Activated CD8-positive, alpha-beta memory T cell treated with anti-CD3 and anti-CD28 coated beads for 4 hours (primary cell): ENCODE measurements at places on chromosomes 3 and 15.

GRCh38 chr3:67377299-67377698 lies 277.1 kb downstream of the SUCLG2 start:
- no peak for DNase-seq

GRCh38 chr15:95929232-95929846 lies 401.2 kb upstream of the NR2F2 start:
- no peak for DNase-seq

DNA sequence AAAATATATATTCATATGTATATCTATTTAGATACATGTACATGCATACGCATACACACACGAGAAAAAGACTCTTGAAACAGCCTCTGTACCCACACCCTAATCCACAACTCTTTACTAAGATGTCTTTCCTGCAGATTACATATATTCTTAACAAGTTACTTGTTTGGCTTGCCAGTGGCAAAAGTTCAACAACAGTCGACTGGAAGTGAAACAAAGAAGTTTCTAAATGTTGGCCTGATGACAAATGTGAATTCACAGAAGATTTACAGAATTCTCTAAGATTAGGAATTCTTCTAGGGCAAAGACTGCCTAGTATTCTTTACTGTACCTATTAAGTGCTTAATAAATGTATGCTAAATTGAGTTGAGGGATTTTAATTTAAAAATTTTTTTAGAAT lies 116.8 kb downstream of the CDIN1 start:
- DNase-seq, result no peak

- no peak for DNase-seq
Measured at GRCh38 chr3:139477710-139478640, 1.7 kb upstream of the RBP2 start.

DNA sequence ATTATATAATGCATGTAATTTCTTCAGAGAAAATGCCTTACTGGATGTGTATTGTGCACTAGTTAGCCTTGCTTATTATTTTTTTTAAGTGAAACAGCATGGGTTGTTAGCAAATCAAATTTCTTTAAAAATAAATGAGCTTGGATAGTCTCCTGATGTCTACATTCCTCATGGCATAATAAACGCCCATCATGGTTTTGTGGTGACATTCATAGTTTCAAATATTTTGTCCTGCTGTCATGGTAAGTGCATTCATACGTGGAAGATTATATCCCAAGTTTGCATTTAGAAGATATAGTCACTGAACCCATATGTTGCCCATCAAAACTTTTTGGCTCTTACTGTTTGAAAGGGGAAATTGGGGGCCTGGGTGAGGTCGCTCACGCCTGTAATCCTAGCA lies 130.7 kb downstream of the ALCAM start:
- DNase-seq, result no peak

DNA sequence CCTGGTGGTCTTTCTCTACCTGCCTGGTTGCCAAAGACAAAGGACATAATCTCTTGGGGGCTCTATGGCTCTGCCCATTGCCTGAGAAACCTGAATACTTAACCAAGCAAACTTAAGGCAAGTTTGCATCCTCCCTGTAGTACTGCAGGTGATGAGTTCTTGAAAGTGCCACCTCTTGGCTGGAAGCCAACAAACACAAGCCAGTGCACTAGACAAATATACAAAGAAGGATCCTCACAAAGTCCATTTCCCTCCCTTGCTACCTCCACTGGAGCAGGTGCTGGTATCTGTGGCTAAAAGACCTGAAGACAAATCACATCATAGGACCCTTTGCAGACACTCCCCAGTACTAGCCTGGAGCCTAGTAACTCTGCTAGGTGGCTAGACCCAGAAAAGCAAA lies 772.3 kb downstream of the SI start:
- no peak for DNase-seq

- DNase-seq, result no peak
Measured at GRCh38 chr15:51332206-51333147, 5.9 kb downstream of the CYP19A1 start.

- no peak for DNase-seq
Measured at GRCh38 chr3:56894881-56895431, 93.2 kb upstream of the ARHGEF3 start.

DNA sequence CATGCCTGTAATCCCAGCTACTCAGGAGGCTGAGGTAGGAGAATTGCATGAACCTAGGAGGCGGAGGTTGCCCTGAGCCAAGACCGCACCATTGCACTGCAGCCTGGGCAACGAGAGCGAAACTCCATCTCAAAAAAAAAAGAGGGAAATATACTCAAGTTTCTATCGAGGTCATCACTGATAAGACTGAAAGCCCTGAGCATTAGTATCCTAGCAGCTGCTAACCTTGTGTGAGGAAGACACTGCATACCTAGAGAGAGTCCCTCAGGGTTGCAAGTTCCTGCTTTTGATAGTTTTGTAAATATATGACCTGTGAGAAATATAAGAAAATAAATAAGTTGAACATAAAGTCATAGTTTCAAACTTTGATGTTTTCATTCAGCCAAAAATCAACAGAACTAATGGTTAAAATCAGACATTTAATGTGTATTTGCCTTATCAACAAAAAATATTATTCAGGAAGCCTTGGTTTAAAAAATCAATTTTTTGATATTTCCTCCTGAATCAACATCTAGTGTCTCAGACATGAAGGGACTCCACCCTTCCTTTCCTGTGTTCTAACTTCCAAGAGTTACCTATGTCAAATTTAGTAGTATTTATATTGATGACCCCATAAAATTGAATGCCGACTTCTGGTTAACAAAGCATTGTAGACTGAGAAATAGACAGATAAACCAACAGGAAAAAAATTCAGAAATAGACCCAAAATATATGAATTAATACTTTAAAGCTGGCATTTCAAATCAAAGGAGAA lies 19.8 kb upstream of the USP3 start:
- DNase-seq, result no peak

DNA sequence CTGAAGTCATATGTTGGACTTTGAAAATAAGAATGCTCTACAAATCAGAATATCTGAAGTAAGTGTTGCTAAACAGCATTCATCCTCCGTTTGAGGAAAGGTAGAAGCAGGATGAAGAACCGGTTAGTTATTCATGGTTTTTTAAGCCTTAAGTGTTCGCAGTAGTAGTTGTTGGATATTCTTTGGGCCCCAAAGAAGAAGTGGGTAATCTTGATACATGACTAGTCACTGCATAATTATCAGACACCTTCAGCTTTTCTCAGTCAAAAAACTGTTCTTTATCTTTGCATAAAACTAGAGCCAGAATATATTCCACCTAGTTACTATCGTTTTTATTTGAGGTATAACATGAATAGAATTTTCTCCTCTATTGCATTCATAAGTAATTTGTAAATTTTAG lies 13.8 kb downstream of the RAB5A start:
- DNase-seq, result no peak

DNA sequence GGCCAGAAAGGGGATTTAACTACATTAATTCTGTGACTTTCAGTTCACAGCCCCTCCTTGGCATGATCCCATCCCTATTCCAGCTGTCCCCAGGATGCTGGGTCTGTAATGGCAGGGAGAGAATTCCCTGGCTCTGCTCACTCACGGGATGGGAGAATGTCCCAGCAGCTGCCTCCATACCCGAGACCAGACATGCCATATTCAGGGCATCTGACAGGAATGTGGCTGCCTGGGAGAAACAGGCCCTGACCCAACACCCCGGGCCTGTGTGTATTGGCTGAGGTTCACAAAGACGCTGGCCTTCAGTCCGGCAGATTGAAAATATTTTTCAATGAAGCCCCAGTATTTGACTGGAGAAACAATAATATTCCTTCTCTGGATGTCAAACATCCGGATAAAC lies 83.6 kb upstream of the SMAD3 start:
- no peak for DNase-seq

DNA sequence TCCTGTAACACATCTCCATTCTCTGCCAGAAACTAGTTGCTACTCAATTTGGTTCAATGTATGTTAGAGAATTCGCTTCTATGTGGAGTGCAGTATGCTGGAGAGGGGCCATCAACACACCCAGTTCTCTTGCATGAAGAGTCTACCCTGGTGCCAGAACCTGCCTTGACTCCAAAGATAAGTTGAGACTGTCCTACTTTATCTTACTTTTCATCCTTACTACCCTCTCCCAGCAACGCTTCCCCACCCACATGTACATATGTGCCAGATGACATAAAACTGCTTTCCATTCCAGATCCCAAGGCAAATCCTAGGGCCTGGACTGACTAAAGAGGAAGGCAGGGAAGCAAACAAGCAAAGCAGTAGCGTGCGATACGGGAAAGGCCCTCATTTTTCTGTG lies 442.6 kb upstream of the THRB start:
- DNase-seq, result no peak

GRCh38 chr15:44300572-44300971 lies 12.1 kb downstream of the GOLM2 start:
- no peak for DNase-seq

DNA sequence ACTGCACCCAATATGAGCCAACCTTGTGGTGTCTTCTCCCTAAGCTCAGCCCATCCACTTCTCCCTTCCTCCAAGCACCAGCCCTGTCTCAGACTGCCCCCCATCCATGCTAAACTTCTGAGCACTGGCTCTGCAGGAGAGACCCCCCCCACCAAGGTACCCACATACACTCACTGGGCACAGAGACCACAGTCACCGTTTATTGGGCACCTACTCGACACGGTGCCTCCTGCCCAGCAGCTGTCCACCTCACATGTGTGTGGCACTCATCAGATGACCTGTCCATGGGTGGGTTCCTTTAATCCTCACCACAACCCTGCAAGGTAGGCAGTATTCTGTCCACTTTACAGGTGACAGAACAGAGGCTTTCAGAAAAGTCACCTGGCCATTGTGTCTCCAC lies 22.3 kb upstream of the SFMBT1 start:
- no peak for DNase-seq

GRCh38 chr3:147425388-147425850 lies 16.3 kb downstream of the ZIC1 start:
- no peak for DNase-seq

GRCh38 chr15:70835415-70835814 lies 18.5 kb downstream of the LARP6 start:
- DNase-seq, result no peak

DNA sequence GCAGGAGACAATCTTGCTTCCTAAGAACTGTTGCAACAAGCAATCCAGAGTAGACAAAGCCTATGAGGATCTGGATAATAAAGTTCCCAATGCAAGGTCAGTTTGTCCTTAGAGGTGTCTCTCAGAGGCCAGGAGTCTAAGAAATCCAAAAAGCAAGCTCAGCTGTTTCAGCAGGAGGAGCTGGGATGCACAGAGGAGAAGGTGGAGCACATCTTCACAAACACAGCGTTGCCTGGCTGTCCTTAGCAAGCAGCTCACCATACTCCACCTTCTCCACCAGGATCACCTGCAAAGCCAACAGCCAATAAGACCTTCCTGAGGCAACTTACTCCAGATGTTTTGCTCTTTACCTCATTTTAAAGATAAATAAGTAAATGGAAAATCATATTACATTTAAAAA lies 365 bp downstream of the ZBED2 start:
- DNase-seq, result no peak

GRCh38 chr15:53555226-53555625 lies 204.2 kb downstream of the WDR72 start:
- DNase-seq, result no peak

- DNase-seq, result no peak
Measured at GRCh38 chr3:38264353-38264771, 1.2 kb upstream of the SLC22A13 start.

DNA sequence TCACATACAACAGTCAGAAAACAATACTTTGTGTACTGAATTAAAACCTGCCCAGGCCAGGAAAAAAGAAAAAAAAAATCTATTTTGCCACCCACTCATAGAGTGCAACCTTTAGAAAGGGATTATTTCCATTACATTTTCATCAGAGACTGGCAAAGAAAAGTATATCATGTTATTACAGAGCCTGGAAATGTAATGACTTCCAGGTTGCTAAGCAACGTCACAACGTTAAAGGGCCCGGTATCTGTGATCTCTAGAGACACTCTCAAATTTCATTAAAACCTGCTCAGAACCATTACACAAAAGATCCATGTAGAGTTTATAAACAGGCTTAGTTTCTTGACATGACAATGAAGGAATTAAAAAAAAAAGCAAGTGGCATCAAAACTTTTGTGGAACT lies 170.5 kb downstream of the CTNNB1 start:
- DNase-seq, result no peak

DNA sequence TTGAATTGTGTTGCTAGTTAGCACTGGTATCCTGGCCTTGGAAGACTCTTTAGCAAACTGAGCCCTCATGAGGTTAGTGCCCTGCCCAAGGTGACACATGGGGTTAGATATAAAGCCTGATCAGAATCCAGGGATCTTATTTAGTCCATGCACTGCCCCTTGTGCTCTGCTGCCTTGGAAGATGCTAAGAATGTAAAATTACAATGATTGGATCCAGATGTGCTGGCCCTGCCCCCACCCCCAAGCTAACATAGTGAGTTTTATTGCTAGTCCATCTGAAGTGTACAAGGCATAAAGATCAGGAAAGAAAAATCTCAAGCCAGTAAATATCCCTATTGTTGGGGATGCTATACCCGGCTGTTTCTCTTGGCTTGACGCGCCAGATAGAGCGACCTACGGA lies 248.1 kb upstream of the C2CD4B start:
- no peak for DNase-seq

GRCh38 chr3:54237109-54237508 lies 114.8 kb downstream of the CACNA2D3 start:
- no peak for DNase-seq

DNA sequence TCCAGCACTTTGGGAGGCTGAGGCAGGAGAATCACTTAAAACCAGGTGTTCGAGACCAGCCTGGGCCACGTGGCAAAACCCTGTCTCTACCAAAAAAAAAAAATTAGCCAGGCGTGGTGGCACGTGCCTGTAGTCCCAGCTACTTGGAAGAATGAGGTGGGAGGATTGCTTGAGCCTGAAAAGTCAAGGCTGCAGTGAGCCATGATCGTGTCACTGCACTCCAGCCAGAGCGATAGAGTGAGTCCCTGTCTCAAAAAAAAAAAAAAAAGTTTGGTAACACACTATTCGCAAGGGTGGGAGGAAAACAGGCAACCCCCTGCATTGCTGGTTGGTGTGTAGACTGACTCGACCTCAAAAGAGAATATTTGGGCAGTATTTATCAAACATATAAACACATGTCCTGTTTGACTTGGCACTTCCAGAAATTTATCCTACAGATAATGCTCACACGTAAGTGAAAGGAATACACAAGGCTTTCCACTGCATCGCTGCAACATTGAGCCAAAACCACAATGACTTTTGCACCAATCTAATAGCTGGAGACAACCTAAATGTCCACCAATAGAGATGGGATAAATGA lies 3.1 kb upstream of the ANPEP start:
- no peak for DNase-seq

- no peak for DNase-seq
Measured at GRCh38 chr15:80986487-80986886, 3.1 kb downstream of the MESD start.

- DNase-seq, result no peak
Measured at GRCh38 chr3:468172-468571, 271.6 kb downstream of the CHL1 start.

GRCh38 chr15:64503197-64503596 lies 42.8 kb downstream of the ZNF609 start:
- no peak for DNase-seq

- no peak for DNase-seq
Measured at GRCh38 chr15:38504680-38505467, 50.9 kb downstream of the FAM98B start.

- DNase-seq, result no peak
Measured at GRCh38 chr3:108251844-108252243, 29.6 kb upstream of the IFT57 start.
